CD4-positive, alpha-beta T cell treated with Interleukin-21 for 1 hour (primary cell): ENCODE measurements at places on chromosomes 2 and 18.

- DNase-seq = no peak
Observed at GRCh38 chr2:110802208-110802932, 70.0 kb downstream of the ACOXL start.

DNA sequence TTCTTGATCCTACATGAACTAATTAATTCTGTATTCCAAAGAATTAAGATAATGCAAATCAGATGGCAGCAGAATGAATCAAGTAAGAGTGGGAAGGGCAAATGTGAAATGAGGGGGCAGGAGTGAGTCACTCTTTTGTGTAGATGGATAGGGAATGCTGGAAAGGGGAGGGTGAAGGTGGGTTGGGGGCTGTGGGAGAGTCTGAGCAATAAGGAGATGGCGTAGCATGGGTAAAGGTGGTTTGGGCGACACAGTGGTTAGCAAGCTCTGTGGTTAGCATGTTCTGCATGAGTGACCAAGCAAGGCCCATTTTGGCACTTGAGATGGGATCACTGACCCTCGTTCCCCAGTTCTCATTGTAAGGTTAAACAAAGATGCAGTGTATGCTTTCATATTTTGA, 20.4 kb downstream of the GPD2 start:
- DNase-seq = no peak

GRCh38 chr2:98372121-98372520, 25.9 kb downstream of the CNGA3 start:
- DNase-seq = no peak

DNA sequence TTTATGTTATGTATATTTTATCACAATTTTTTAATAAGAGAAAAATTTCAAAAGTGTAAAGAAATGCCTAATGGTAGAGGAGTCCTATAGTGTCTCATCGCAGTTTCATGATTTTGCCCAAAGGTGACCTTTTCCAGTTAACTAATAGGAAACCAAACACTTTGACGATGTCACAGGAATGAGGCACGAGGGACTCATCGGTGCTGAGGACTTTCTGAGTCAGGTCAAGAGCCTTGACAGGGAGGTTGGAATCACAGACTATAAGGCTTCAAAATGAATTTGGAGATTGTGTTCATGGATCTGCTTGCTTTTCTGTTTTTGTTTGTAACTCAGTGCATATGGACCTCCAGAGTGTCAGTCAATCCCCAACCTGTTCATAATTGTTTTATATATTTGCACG, 15.1 kb upstream of the RTTN start:
- no peak for DNase-seq

GRCh38 chr2:199259671-199260070, 198.1 kb downstream of the SATB2 start:
- no peak for DNase-seq

DNA sequence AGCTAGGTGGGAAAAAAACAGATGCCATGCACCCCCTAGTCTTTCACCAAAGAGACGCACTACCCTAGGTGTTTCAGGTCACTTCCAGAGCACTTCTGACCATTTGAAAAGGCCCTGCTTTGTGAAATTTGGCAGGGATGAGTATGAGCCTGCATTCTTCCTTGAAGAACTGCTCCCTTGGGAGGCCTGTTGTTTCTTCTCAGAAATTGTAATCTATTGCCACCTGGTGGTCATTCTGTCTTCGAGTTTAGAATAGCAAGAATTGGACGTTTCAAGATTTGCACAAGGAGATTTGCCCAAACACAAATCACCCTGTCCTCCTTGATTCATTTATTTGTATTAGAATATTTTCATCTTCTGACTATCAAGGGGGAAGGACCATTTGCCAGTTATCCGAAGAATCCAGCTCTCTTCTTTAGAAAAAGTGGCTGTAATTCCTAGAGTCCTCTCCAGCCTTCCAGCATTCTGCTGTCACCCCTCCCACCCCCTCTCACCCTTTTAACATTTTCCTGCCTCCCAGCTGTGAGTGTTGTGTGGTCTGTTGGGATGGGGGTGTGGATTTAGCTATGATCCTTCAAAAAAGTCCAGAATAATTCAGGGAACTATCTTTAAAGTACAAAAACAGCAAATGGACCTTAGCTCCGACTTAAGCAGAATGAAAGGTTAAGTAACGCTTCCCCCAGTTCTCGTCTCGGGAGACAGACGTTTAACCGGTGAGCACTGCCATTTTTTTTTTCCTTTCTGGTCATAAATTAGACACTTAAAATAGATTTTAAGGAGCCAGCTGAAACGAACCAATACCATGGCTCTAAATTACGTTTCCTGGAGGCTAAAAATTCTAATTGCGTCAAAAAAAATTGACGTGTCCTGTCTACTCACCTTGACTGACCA, 3.7 kb upstream of the GAD1 start:
- DNase-seq = peak; percentile 65

GRCh38 chr2:71898851-71899681, 248.6 kb downstream of the CYP26B1 start:
- no peak for DNase-seq

GRCh38 chr2:98058191-98058975, 28.6 kb upstream of the VWA3B start:
- no peak for DNase-seq

DNA sequence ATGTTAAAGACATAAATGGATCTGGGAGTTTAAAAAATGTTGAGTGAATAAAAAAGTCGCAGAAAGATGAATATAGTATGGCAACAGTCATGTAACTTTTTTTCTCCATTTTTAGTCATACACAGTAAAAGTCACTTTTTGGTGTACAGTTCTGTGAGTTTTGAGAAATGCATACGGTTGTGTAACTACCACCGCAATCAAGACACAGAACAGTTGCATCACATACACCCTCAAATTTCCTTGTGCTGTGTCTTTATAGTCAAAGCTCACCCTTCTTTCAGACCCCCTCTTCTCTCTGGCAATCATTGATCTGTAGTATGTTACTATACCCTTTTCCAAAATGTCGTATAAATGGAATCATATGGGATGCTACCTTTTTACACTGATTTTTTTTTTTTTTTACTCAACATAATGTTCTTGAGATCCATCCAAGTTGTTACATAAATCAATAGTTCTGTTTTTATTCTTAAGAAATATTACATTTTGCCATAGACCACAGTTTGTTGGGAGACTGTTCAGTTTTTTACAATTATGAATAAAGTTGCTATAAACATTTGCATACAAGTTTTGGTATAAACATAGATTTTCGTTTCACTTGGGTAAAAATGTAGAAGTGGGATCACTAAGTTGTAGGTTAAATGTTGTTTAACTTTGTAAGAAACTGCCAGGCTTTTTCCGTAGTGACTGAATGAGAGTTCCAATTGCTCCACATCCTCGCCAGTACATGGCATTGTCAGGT, 35.4 kb upstream of the AGFG1 start:
- no peak for DNase-seq

GRCh38 chr2:192578780-192579179, 384.0 kb upstream of the TMEFF2 start:
- DNase-seq = no peak

DNA sequence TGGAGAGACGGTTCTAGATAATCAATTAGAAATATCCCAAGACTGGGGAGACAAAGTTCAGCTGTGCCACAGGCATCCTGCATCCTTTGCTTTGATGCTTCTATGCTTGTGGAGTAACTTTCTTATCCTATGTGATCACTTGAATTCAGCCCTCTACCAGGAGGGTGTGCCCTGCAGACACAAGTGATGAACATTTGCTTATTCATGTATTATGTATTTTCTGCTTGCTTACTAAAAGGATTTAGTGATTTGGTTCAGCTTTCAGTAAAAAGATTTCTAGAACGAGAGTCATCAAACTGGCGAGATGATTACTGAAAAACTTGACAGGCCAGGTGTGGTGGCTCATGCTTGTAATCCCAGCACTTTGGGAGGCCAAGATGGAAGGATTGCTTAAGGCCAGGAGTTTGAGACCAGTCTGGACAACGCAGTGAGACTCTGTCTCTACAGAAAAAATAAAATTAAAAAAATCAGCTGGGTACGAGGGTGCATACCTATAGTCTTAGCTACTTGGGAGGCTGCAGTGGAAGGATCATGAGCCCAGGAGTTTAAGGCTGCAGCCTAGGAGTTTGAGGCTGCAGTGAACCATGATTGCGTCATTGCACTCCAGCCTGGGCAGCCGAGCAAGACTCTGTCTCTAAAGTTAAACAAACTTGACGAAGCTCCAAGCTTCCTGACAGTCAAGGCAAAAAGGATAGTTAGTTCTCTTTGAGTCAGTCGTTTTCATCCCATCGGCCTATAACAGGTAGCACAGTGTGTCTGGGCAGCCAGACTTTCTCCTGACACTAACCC, 13.3 kb downstream of the HK2 start:
- DNase-seq = no peak

GRCh38 chr2:44902217-44903137, 39.0 kb upstream of the SIX3 start:
- no peak for DNase-seq

DNA sequence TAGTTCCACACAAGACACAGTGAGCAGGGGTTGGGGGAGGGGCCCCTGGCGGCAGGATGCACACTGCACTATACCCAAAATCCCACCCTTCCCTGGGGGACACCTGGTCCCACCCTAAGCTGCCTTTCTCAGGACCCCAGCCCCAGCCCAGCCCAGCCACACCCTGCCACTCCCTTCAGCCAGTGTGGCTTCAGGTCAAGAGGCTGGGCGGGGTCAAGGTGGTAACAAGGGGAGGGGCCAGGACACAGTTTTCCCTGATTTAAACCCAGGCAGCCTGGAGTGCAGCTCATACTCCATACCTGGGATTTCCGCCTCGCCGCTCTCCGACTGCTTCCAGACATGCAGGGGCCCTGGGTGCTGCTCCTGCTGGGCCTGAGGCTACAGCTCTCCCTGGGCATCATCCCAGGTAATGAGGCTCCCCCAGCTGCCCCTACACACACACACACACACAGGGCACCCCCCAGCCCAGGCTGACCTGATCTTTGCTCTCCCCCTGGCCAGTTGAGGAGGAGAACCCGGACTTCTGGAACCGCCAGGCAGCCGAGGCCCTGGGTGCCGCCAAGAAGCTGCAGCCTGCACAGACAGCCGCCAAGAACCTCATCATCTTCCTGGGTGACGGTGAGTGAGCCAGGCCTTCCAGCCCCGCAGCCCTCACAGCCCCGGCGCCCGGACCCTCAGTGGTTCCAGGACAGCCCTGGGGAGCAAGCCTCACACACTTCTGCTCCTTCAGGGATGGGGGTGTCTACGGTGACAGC, at the start of gene ALPG:
Gene ALPG (plus strand): TSS at position 289 of the 755 bp plus-strand sequence. CDS start 51 bp downstream, at position 340.
- DNase-seq = no peak

DNA sequence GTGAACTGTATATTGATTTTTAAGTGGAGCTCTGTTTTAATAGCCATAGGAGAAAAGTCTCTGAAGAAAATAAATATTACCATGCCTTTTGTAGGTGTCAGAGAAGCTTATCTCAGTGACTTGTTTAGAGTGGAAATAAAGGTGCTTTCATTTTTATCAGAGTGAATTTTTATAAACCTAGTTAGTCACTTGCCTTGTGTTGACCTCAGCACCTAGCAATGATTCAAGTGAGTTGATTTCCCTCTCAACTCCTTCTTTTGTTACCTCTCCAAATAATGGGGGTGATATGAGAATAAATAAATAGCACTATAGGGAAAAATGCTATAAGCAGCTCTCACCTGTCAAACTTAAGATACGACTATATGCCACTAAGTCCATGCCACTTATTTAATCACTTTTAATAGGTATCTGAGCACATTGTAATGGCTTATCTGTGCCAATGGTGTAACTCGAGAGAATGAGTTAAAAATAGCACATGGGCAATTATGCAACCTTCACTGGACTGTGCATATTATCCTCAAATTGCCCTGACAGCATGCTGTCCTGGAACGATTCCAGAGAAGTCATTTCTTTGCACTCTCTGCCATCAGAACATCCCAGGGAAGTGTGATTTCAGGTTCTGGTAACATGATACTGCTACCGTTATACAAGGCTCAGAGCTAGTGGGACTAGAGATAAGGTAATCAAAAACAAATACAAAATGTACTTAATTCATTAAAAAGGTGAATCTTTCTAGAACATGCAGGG, 290.8 kb downstream of the CCDC85A start:
- DNase-seq = no peak

DNA sequence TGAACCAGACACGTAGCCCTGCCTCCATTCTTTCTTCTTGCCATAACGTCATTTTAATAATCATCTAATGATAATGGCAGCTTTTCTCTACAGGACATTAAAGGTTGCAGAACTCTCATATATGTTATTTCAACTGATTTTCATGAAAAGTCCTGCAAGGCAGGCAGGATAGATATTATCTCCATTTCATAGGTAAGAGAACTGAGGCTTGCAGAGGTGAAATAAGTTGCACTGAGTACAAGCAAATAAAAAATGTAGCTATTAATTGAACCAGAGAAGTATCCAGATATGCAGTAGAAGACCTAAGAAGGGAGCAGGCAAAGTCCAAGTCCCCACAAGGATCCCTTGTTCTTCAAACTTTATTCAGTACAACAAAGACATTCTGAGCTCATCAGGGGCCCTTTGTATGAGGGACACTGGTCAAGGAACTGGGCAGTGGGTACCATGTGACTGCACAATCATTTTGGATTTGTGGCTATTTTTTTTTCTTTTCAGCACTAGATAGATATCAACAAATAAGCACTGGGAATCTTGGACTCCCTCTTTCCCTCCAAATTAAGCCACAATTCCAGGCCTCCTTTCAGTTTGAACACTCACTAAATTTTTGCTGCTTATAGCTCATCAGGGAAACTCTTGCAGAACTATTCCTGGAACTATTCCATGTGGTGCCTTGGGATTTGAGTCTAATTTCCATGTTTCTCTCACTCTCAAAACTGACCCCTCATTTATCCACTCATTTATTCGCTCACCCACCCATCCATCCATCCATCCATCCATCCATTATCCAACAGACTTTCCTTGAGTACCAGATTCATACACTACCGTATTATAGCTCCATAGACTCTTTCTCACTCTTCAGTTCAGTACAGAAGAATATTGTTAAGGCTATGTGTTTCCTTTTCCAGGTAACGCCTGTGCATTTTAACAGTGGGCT, 44.6 kb downstream of the APOB start:
- DNase-seq = no peak

DNA sequence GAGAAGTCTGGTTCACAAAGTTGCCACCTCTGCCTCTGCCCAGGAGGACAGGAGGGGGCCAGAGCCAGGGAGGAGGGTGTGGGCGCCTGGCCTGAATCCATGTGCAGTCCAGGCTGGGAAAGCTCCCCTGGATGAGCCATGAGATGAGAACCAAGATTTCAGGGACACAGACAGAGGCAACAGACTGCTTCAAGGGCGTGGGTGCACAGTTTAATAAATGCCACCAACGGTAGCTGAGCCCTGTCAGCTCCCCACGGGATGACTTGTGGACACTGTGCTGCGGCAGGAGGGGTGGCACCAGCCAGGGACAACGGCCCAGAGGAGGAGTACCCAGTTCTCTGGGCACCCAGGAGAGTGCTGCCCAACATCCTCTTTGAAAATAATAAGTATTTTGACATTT, 15.2 kb downstream of the CAPG start:
- DNase-seq = no peak
